ENCODE measurements at places on chromosomes 7 and 10.
A peak's percentile ranks its signal among the peaks of the same experiment; 100 is the strongest.

DNA sequence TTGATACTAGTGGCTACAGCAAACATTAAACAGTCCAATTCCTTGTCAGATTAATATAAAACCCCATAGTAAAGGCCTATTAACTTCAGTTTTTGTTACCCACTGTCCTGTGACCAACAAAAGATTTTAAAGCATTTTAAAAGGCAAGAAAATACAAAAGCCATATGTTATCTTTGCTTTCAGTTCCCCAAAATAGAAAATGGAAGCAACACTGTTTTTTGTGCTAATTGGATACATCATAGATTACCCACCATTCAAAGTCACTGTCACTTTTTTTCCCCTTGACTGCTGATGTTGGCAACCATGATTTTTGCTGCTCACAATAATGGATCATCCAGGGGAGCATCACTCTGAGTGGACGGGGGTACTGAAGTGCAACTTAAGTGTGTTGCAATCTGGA, 52.4 kb upstream of the TMEM140 start:
- no peak for DNase-seq

GRCh38 chr10:71081229-71081560, 131.2 kb upstream of the UNC5B start:
- DNase-seq, result no peak

DNA sequence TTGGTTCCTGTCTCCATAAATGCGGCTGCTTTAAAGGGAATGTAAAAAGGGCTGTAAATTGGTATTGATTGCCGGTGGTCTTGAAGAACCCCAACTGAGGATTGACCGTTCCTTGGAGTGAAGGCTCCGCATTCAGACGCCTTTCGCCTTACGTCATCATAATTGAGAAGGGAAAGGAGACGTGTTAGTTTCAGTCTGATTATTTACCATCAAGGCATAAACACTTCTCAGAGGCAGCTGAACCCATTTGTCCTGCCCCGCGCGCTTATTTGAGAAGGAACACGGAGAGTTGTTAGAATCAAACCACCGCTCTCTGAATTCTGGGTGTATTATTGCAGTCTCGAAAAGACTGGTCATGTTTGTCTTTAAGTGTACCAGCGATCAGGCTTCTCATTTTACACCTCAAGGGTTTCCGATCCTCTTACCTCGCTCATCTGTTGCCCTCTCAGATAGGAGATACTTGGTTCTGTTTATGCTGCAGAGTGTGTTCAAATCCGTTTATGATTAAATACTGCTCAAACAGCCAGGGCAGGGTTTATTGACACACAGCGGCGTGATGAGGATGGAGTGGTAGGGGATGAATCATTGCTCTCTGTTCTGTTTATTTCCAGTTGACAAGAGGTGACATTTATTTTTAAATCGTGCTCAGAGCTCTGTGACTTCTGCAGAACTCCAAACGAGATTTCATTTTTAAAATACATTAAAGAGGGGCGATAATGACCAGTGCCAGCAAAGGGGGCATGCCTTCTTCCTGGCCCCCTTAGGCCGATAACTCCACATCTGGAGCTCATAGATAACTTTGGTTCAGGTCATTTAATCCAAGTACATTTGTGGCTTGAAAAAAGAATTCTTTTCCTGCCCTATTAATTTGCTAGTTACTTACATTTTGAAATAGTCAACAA, 30.4 kb downstream of the FOXK1 start:
- no peak for DNase-seq

DNA sequence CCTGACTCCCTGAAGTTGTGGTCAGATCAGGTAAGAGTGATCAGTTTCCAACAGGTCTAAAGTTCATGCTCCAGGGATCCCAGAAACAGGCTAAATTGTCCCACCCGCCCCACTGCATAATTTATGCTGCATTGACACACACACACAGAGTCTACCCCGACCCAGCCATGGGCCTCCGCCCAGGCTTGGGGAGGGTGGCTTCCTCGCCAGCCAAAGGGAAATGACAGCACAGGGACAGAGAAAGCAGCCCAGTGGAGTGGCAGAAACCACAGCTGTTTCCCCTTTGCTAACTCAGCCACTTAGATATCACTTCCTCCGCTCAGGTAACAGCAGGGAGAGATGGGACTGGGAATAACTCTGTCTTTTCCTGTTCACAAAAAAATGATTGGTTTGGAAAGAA, 9.4 kb downstream of the SH3PXD2A start:
- DNase-seq, result no peak

DNA sequence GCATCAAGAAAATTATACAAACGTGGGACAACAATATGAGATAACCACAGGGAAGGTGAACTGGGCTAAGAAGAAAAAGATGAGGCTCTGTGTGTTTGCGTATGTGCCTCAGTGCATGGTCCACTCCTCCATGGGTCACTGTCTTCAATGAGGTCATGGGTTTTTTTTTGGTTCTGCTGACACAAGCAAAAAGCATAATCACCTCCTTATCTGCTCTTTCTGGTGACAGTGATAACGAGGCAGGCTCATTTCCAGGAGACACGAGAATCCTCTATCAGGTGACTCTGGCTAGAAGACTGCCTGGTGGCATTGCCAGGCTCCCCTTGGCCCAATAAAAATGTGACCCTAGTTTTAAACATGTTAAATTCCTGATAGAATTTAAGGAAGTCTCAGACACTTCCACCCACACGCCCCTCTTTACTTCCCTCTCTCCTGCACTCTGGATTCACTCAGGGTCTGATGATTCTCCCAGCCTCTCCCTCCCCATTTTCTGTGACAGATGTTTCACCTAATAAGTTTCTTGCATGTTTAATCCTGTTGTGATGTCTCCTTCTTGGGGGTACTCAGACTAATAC, 35.3 kb upstream of the CDCA7L start:
- DNase-seq, result no peak

DNA sequence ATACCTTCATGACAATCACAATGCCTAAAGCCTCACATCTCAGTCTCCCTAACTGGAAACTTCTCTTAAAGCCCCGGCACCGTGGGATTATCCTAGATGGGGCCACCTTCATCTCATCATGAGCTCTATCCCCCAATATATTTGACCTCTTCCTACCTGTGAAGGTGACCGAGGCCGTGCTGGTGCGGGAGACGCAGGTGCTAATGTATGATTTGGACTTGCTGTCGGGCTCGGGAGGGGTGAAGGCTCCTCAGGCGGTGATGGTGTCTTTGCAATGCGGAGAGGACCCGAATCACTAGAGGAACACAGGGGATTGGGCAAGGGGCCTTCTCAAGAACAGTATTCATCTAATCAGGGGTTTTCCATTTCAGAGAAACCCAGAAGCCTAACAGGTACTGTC, 168.4 kb downstream of the AMPH start:
- no peak for DNase-seq

- DNase-seq, result no peak
Measured at GRCh38 chr7:95267754-95268153, 56.6 kb downstream of the PON1 start.

- DNase-seq, result no peak
Measured at GRCh38 chr10:122176232-122177213, 94.6 kb upstream of the BTBD16 start.

DNA sequence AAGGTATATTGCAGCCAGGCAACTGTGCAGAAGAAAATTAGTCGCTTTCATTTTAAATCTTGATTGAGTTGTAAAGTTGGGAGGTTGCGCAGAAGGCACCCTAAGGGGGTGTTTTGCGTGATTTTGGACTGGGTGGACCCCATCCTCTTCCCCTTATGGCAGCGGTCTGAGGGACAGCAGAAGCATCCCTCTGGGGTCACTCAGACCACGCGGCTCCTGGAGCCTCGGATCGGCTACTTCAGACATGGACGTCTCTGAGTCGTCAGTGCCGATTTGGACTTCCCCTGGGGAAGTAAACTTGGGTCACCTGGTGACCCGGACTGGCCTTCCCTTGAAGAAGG, 639.0 kb upstream of the DPP6 start:
- no peak for DNase-seq

DNA sequence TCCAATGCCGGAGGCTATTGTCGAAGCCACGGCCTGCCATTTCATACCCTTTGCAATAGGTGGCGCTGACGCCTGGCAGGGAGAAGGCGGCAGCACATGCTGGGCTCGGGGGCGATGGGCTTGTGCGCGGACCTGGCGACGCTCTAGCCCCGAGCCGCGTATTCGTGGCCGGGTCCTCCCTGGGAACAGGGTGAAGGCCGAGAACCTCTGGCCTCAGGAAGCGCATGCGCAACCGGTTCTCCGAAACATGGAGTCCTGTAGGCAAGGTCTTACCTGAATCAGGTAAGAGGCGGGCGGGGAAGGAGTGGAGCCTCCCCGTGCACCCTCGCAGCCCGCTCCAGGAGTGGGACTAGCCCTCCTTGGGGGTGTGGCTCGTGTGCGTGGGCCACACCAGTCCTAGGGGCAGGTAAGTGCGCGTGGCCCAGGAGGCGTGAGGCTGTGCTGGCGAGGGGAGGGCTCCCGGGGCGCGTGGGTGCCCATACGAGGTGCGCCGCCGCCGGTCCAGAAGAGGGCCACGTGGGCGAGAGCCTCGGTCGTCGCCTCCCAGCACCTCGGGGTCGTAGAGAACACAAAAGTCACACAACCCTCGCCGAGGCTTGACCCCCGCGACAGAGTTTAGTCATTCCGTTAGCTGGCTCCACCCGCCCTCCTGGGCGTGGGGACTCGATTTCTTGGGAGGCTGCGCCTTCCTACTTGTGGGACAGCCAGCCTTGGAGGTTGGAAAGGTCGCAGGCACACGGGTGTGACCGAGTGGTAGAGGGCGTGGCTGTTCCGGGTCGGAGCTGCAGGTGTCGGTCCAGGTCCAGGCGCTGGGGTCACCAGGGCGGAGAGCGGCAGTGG, 5.6 kb upstream of the MEST start:
- no peak for DNase-seq

- no peak for DNase-seq
Measured at GRCh38 chr7:143416565-143417149, 8.0 kb upstream of the EPHA1 start.

- no peak for DNase-seq
Measured at GRCh38 chr10:110857265-110858171, 14.2 kb upstream of the PDCD4 start.

DNA sequence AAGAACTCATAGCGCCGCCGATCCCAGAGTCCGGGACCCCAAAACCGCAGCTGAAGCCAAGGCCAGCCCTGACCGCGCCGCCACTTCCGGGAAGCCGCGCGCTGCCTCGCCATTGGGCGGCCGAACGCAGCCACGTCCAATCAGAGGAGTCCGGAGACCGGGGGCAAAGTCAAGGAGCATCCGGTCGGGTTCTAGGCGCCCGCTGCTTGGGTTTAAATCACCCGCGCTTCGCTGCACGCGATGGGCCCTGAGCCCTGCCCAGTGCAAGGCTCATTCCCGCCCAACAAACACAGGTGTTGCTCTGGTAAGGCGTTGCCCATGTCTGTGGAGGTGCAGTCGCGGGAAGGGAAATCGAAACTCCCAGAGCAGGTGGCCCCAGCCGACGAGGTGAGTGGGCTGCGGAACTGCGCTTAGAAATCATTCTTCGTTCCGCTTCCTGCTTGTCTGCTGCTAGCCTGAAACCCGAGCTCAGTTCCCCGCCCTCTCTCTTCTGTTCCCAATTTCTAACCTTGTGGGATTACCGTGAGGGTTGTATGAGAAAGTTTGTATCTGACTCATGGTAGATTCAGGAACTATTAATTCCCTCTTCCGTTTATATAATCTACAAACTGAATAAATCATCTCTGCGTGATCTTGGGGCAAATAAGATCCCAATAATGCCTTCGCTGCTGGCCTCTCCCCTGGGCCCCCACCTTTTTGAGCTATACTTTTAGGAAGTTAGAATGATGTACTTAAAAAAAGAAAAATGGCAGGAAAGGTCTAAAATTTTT, at the start of gene DCLRE1C:
TSS of gene DCLRE1C (minus strand) at position 96 of the 770 bp plus-strand sequence. CDS start at position 10, 86 bp downstream.
- DNase-seq, result peak; percentile 46

- DNase-seq, result peak; percentile 77
Measured at GRCh38 chr7:2517026-2517425, 2.5 kb upstream of the LFNG start.
